Sigmoid colon (tissue), 7 donors: ENCODE measurements at places on chromosomes 1 and 21.
A peak's percentile ranks its signal among the peaks of the same experiment; 100 is the strongest.

DNA sequence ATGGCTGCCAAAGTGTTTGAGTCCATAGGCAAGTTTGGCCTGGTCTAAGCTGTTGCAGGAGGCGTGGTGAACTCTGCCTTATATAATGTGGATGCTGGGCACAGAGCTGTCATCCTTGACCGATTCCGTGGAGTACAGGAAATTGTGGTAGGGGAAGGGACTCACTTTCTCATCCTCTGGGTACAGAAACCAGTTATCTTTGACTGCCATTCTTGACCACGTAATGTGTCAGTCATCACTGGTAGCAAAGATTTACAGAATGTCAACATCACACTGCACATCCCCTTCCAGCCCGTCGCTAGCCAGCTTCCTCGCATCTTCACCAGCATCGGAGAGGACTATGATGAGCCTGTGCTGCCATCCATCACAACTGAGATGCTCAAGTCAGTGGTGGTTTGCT lies 215.8 kb upstream of the JUN start:
- DNase-seq, result no peak

DNA sequence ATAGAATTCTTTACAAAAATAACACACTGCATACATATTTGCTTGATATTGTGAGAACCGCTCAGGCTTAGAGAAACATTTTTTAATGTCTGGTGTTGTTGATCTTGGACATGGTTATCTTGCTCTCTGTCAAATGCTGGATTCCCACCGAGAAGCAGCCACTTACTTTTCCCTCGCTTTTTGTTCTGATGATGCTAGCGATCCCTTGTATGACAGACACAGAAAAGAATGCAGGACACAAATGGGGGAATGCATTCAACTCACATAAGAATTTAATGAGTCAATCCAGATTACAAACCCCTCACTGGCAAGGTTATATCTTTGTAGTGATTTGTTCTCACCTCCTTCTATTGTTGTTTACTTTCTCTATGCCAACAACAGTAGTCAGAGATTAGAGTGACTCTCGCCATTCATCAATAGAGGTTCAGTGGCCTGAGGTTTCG lies 76.8 kb upstream of the AKT3 start:
- DNase-seq, result no peak

DNA sequence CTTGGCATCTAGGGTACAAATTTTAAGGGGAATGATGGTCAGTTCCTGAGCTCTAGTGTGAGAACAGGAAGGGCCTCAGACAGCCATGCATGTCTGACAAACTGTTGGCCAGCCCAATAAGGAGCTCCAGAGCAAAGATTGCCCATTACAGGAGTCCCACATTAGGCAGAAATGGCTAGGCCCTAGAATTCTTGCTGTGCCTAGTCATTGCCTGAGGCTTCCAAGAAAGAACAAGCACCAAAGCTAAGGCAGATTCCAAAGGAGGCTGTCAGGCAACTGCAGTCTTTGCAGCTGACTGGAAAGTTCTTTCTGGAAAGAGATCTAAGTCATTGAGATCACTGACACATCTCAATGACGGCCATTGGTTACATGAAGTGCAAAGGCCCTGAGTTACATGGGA lies 3.9 kb upstream of the STIL start:
- DNase-seq, result no peak

DNA sequence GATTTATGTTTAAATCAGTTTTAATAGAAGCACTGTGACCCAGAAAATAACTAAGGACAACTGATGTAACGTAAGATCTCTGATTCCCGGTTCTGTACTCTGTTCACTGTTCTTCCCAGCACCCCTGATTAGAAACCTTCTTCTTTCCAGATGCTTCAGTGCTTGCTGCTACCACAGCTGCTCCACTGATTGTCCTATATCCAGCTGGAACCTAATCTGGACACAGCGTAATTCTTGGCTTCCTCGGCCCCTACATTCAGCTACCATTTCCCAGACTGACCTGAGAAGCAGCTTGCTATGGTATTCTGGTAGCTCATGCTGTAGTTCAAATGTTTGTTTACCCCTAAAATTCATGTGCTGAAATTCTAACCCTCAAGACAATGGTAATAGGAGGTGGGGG lies 302.7 kb downstream of the GRIK1 start:
- DNase-seq, result no peak

GRCh38 chr1:115112496-115113375 lies 23.4 kb upstream of the TSPAN2 start:
- DNase-seq, result no peak

- no peak for DNase-seq
Observed at GRCh38 chr1:23784846-23785245, 6.1 kb upstream of the LYPLA2 start.

DNA sequence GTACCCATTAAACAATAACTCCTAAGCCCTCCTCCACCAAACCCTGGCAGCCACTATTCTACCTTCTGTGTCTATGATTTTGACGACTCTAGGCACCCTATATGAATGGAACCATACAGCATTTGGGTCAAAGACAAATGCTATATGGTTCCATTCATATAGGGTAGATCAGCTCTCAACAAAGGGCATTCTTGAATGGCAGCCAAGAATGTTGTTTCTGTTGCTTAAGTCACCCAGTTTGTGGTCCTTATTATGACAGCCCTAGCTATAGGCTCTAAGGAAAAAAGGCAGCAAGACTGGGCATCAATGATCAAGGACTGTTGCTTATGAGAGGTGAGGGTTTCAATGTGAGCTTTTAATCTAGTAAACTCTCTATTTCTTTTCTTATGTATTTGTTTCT lies 4.7 kb upstream of the SLC5A9 start:
- no peak for DNase-seq

GRCh38 chr1:47337350-47337749 lies 3.8 kb downstream of the CMPK1 start:
- no peak for DNase-seq

DNA sequence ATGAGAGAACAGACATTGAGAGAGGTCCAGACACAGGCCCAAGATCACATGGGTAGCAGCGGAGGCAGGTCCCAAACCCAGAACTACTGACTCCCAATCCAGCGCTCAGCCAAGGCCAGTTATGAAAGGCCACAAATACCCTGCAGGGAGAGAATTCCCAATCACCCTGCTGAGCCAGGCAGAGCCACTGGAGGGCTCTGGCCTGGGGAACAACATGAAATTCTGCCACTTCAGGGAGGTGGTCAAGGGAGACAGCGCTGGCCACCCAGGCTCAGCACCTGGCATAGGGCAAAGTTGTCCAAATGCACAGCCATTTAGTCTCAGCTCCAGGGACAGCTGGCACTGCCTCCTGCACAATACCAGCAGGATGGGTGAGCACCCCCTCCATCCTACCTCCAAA lies 27.5 kb downstream of the SLC9A1 start:
- DNase-seq, result no peak

DNA sequence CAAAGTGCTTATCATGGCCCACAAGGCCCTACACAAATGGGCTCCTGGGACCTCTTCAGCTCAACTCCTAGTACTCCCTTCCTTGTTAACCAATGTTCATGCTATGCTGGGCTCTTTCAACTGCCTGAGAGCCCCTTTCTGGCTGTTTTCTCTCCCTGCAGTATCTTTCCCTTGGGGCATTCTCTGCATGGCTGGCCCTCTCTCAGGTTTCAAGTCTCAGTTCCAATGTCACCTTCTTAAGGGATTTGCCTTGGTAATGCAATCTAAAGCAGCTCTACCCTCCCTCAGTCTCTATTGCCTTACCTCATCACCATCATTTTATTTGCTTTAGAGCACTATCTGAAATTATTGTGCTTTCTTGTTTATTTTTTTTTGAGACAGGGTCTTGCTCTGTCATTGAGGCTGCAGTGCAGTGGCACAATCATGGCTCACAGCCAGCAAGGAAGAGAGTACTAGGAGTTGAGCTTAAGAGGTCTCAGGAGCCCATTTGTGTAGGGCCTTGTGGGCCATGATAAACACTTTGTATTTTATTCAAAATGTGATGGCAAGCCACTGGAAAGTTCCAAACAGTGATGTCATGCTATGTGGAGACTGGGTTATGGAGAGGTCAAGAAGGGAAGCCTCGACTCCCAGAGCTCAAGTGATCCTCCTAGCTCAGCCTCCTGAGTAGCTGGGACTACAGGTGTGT lies 63.4 kb upstream of the SRSF10 start:
- peak; percentile 8 for DNase-seq

- DNase-seq, result no peak
Observed at GRCh38 chr1:164210211-164210739, 348.7 kb upstream of the PBX1 start.

GRCh38 chr1:1903224-1903623 lies 11.8 kb upstream of the CALML6 start:
- DNase-seq, result no peak

- no peak for DNase-seq
Observed at GRCh38 chr1:52028328-52028727, 5.3 kb downstream of the KTI12 start.

DNA sequence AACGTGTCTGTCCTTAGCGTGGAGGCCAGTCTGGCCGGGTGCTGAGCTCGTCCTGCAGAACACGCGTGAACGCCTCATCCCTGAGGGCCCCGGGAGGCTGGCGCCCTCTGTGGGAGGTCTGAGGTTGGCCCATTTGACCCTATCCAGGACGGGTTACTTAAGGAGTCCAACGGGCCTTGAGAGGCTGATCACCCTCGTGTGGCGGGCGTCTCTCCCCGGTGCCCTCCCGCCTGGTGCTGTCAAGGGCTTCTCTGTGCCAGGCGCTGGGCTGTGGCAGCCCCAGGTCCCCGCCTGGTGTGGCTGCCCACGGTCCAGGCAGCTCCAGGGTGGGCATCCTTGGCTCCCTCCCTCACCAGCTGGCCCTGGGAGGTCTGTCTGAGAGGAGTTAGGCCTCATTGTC lies 9.7 kb downstream of the SKI start:
- no peak for DNase-seq

- DNase-seq, result no peak
Observed at GRCh38 chr1:119603695-119604094, 44.4 kb downstream of the ZNF697 start.

DNA sequence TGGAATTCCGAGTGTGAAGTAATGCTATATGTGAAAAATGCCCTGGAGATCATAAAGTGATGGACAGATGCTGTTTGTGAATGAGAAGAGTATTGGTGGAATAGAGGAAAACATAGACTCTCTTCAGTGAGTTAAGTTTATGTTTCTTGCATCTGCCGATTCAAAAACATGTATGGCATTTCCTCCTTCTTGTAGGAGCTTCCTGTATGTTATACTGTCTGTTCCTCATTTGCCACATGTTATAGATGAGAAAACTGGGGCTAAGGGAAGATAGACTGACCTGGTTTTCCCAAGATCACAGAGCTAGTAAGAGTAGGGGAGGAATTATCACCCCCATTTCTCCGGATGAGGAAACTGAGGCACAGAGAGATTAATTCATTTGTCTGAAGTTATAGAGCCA lies 41.1 kb upstream of the IL20 start:
- DNase-seq, result no peak

- DNase-seq, result peak; percentile 64
Observed at GRCh38 chr1:228081144-228081543, 1.4 kb upstream of the ARF1 start.

DNA sequence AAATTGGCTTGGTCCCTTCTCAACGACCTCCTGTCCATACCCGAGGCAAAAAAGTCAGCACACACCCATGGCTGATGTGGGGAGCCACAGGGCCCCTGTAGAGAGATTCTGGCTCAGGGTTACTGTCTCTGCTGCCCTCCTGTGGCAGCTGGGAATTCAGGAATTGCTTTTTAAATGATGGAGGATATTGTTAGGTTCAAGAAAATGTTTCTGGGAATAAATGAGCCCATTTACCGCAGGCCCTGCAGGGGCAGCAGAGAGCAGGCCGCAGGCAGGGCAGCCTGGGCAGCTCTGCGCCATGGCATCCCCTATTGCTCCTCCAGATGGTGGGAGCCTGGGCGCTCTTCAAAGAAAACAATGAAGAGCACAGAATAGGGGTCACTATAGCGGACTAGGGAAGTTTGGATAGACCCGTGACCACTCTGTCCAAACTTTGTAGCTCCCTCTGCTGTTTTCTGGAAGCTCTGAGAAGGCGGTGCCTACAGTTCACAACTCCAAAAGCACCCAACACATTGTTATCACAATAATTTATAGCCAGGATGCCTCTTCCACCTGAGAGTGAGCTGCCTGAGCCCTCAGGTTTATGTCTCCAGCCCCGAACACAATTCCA lies 201.1 kb downstream of the BACH1 start:
- no peak for DNase-seq

DNA sequence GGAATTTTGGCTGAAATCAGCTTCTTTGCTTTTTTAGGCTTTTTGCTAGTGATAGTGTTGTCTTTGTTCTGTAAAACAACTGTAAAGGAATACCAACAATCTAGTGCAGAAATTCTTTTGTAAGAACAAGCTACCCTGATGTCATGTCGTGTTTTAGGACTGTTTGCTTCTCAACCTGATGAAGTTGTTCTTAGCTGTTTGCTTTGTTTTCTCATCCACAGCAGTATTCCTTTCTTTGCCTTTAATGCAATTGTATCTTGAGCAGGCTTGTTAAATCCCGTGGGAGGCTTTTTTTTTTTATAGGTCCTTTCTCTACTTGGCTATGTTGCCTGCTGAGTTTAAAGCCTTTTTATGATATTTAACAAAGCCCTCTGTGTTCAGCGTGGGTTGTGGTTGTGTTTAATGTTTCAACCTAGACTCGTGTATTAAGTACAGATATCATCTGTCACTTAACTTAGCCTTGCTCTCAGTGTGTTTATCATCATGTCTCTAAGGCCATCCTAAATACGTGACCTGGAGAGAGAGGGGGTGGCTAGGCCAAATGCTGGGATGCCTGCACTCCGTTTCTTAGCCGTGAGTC lies 31.6 kb downstream of the ADARB1 start:
- no peak for DNase-seq

DNA sequence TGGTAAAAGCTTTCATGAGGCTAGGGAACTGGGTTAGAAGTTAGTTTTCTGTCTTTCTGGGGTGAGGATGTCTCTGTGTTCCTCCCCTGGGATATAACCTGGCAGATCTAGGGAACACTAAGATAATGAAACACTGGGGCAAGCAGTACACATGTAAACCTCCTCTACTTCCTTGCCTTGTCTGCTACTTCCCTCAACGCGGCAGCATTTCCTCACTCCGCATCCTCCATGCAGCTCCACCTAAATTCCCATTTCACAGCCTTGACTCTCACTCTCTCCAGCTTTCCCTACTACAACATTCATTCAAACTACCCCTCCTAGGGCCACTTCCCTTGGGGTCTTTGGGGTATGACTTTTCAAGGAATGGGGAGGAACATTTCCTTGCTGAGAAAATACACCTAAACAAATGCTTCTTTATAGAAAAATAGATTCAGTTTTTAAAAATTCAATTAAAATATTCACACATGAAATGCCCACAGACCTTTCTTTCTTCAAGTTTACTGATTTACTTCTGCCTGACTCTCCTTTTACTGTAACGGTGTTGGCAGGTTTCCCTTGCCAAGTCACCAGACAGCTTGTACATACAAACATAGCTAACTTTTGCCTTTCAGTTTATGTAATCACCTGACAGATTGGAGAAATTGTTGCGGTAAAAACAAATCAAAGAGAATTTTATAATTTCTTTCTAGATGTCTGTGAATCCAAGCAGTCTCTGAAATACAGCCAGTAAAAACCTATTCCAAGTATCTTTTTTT lies 90.1 kb downstream of the TNFSF18 start:
- DNase-seq, result no peak
